CD4-positive, alpha-beta T cell (primary cell): ENCODE measurements at places on chromosomes 2 and 18.

GRCh38 chr18:76231402-76231801 lies 263.6 kb downstream of the ZNF516 start:
- DNase-seq, result no peak

GRCh38 chr2:28697602-28698149 lies 54.0 kb upstream of the PPP1CB start:
- DNase-seq, result no peak

DNA sequence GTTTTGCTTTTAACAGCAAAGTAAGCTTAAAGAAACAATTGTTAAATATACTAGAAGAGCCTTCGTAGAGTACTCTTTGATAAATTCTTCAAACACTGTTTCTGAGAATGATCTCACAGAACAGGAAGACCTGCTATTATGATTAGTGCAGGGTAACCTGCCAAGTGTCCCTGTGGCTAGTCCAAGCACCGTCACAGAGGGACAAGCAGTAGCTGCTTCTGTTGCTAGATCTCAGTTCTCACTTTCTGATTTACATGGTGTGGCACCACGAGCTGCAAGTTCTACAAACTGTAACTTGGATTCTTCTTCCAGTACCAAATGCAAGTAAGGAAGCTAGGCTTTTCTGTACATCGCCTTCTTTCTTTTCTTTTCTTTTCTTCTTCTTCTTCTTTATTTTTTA lies 121.5 kb downstream of the PIEZO2 start:
- DNase-seq, result no peak

GRCh38 chr18:58668211-58668610 lies 3.1 kb upstream of the MALT1 start:
- DNase-seq, result no peak

- DNase-seq, result no peak
Measured at GRCh38 chr2:221848286-221848685, 276.2 kb upstream of the EPHA4 start.

DNA sequence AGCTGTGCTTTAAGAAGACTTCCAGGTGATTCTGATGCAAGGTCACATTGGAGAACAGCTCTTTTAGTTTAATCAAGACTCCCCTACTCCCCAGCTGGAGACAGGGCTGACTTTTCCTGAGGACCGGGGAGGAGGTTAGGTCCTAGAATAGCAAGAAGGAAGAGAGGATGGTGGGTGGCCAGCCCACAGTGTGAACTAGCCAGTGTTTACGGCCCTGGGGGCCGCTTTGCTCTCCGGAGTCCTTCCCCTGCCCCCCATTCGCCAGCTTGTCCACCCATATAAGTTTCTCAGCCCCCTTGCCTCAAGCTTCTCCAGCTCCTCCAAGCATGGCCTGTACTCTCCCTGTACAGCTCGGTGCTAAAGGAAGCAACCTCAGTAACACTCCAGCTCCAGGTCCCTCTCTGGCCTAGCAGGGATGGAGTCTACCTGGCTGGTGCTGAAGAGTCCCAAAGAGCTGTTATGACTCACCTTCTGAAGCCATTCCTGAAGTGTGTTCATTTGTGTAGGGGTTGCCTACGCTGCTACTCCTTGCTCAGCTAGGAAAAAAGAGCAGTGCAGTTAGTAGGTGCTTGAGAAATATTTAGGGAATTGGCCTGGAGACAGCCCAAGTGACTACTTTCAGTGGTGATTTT lies 7.9 kb downstream of the INPP4A start:
- no peak for DNase-seq

DNA sequence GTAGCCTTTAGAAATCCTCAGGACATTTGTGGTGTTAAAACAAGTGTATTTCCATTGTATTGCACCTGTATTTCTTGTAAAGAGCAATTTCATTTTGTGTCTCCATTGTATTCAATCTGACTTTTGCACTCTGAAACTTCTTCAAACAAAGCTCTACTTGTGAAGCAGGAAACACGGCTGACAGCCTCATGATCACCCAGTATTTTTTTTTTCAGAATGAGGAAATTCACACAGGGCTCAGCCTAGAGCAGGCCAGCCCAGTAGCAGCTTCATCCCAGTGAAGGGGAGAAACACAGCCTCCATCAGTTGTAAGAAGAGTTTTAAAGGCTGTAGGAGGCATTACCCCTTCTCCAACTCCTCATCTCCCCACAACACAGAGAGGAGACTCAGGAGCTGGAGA lies 175.9 kb upstream of the KLHL29 start:
- DNase-seq, result no peak

DNA sequence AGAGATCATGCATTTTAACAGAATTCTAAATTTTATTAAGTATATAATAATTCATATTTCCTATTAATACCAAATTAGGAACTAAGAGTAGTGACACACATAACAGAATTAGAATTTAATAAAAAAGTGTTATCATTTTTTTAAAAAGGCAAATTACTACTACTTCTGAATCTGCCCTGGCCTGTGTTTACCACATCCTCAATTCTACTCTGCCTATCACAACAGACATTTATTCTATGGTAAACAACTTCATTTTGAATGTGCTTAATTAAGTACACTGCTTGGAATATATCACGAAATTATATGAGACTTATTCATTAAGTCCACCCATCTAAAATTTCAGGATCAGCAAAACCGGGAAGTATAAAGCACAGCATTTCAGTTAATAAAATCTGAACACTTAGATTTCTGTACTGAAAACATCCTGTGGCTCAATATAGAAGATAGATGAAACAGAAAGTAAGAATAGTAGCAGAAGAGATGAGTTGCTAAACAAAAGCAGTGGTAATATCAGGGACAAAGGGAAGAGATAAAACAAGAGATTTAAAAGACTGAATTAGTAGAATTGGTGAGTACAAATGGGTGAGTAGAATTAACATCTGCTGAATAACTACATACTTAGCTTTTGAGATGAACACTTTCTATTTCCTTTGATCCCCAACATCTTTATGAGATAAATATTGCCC lies 3.7 kb downstream of the SMC6 start:
- no peak for DNase-seq

DNA sequence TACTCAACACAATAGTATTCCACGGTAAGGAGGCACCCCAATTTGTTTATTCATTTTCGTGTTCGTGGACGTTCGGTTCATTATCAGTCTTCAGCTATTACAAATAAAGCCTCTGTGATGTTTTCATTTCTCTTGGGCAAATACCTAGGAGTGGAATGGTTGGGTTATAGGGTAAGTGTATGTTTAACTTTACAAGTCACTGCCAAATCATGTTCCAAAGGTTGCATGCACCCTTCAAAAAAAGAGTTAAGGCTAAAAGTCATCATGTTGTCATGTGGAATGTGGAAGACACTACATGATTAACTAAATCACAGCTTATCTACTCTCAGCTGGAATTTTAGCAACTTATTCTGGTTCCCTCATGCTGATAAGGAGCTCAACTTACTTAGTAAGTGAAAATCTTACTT lies 15.8 kb downstream of the INO80C start:
- DNase-seq, result no peak

DNA sequence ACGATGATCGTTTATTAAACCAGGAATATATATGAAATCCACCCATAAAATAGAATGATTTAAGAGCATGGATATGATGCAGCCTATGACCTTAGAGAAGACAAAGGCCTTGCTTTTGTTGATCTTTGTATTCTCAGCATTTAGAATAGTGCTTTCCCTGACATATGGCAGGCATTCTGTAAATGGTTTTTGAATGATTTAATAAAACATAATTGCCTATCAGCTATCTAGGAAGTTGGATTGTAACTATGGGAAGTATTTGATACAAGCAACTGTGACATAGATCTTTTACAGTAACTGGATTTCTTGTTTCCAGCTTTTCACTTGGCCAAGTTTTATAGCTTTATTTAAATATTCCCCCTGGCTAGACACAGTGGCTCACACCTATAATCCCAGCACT lies 5.1 kb upstream of the GPR155 start:
- no peak for DNase-seq

GRCh38 chr18:51915176-51915575 lies 424.8 kb upstream of the DCC start:
- DNase-seq, result no peak

GRCh38 chr2:72415781-72416475 lies 268.3 kb upstream of the CYP26B1 start:
- no peak for DNase-seq
